ENCODE measurements at places on chromosomes 16 and 17. TPM values are rescaled to one million over a fixed set of nuclear protein-coding genes. Genes with fewer than 3 reads are reported as not detected.

NPIPA8 gene
- not detected for total RNA-seq

DNA sequence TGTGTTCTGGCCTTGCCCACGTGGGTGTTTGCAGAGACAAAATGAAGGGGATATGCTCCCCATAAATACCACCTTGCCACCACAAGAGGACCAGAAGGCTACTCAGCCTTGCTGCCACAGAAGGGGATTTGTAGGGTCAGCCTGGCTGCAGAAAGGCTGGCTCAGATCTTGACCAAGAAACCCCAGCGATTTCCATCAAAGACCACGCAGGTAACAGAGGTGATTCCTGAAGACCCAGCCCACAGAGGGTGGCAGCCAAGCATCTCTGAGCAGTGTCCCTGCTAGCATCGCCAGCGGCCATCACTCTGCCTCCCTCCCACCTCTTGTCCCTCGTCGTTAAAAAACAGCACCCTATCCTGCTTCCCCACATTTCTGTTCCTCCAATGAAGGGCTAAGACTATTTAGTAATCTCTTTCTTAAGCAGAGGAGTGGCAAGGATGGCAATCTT lies 54.9 kb downstream of the BEAN1 start:
- DNase-seq = no peak

DNA sequence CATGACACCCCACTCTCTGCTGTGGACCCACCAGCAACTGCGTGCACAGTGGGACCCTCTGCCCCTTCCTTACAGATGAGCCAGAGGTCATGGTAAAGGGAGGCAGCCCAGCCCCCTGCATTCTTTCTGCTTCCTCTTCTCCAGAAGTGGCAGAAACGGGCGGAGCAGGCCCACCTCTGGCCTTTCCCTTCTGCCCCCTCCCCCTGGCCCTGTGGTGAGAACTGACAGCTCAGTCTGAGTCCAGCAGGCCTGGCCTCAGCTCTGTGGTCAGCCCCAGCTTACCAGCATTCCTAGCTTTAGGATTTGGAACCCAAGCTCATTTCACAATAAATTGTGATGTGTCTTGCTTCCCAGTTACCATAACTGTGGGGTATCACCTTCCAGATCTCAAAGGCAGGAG lies 4.8 kb upstream of the ANKRD11 start:
- no peak for DNase-seq

DNA sequence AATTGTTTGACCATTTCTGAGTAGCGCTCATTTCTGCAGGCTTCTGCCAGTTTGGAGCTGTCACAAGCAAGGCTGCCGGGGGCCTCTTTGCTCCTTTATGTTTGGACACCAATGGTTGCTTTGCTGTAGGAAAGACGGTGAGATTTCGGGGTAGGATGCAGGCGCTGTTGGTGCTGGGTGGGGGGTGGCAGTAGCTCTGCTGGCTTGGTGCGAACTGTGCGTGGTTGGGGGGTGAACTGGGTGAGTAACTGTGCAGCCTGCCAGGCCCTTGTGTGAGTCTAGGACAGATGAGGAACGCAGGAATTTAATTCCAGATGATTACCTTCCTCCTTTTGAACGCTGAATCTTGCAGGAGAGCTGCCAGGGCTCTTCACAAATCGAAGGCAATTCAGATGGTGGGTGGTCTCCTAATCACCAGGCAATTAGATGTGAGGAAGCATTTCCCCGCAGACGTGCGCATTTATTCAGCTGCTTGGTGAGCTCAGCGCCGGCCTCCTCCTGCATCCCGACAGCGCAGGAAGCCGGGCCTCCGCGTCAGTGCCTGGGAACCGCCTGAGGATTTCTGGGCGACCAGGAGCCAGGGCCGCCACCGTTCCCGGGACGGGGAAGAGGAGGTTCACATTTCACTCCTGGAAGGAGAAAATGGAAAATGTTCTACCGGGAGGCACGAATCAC lies 154.4 kb downstream of the FOXL1 start:
- no peak for DNase-seq

DNA sequence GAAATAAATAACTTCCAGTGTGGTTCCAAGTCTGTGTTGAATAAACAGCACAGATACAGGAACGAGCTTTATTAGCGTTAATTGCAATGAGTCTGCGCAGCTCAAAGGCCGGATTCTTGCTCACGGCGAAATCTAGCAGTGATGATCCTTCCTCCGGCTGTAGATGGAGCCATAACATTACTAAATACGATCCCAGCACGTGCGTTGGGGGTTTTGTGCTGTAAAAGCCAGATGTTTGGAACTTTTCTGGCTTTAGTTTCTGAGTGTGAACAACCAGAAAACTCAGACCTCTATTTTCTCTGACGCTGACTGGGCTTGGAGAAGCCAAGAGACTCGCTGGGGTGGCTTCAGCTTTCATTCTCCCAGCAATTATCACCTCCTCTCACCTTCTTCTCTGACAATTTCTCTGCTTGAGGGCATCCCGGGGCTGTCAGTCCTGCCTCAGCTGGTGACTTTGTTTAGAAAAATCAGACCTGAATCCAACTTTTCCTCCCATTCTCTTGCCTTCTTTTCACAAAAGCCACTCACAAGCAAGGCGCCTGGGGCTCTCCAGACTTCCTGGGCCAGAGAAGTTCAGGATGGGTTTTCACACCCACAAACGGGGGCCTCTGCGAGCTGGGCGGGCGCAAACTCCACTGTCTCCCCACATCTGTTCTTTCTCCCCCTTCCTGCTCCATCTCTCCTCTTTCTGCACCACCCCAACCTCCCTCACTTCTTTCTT lies 47.1 kb upstream of the AKTIP start:
- peak; percentile 56 for DNase-seq

DNA sequence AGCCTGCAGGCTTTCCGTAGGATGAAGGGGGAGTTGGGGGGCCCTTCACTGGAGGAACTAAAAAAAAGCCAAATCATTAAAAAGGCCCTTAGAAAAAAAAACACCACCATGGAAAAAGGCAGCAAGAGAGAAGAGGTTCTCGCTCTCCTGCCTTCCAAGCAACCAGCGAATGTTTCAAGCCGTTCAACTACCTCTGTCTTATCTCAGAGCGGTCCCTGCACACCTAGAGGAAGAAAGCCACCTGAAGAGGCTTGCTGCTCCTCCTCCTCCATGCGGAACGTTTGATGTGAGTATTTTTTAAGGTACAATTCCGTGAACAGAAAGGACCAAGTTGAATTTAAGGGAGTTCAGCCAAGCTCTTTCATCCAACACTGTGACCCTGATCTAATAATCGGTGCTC lies 9.2 kb downstream of the NXN start:
- no peak for DNase-seq

Measured in SJSA1 (cell line).